ENCODE measurements at places on chromosomes 7 and 10.

GRCh38 chr7:136533732-136534131 lies 334.7 kb upstream of the CHRM2 start:
- DNase-seq, result no peak

GRCh38 chr10:11598712-11599397 lies 12.6 kb downstream of the USP6NL start:
- DNase-seq, result no peak

- DNase-seq, result no peak
These were observed 199.5 kb downstream of the LRRN3 start for GRCh38 chr7:111290419-111290818.

- no peak for DNase-seq
These were observed 12.6 kb upstream of the GRB10 start for GRCh38 chr7:50795253-50795652.

GRCh38 chr10:122688293-122688989 lies 11.2 kb downstream of the C10orf120 start:
- DNase-seq, result no peak

- DNase-seq, result no peak
These were observed 254.2 kb upstream of the AOAH start for GRCh38 chr7:36978461-36978860.

GRCh38 chr10:131858583-131859340 lies 42.0 kb upstream of the PPP2R2D start:
- no peak for DNase-seq

GRCh38 chr10:121921238-121921931 lies 6.4 kb downstream of the ATE1 start:
- DNase-seq, result no peak

DNA sequence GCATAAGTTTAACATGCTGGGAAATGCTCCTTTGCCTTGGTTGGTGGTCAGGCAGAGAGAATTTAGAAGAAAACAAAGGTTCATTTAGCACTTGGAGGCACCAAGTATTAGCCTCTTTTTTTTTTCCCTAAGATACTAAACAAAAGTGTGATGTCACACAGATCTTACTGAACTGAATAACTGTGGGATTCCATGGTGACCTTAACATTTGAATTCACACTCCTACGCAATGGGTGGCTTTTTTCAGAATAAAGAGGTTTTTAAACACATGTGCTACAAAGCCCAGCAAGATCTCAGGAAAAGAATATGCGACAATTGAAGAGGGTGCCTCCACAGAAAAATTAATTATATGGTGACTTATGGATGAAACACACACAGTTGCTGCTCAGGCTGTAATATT lies 133.4 kb upstream of the ABCB5 start:
- no peak for DNase-seq

DNA sequence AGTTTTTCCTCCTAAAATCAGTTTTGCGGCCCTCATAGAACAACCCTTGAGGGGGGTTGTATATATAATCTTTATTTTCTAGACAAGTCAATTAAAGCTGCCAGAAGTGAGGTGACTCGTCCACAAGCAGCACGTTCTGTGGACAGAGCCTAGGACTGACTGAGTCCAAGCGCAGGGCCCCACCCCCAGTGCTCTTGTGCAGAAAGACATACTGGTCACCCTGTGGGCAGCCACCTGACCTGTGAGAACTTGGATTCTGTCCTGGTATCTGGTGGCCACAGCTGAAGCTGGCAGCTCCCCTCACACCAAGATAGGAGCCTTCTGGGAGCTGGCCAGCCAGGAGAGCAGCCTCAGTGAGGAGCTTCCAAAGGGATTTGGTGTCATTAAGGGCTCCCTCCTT lies 89.3 kb downstream of the GRK5 start:
- DNase-seq, result no peak

GRCh38 chr7:66557214-66558200 lies 71.2 kb upstream of the KCTD7 start:
- peak; percentile 74 for DNase-seq

DNA sequence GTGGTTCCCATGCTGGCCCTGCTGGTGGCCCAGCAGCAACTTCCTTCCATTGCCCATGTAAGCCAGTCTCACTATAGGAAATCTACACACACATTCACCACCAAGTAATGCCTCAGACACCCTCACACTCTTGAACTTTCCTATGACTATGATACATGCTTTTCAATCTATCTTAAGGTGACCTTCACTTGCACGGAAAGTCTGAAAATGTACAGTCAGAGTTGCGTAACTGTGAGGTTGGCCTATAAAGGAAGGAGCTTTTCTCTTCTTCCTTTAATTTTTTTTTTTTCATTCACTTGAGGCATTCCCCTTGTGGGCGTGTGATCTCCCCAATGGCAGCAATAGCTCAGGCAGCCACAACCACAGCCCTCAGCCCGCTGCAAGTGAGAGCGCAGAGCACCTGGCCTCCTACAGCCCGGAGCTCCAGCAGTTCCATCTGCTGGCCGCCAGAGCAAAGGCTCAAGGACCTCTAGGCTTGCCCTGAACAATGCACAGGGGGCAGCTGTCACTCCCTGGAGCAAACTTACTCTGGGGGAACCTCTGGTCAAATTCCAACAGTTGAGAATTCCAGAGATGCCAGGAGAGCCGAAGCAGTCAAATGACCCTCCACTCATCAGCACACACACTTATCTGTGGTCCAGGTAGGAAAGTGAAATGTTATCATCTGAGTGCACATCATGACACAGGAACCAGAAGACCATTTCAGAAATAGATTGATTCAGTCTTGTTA lies 123.1 kb upstream of the ADO start:
- DNase-seq, result peak; percentile 72

GRCh38 chr7:41451826-41452225 lies 251.1 kb downstream of the INHBA start:
- no peak for DNase-seq

GRCh38 chr10:99325281-99325680 lies 3.9 kb upstream of the CNNM1 start:
- DNase-seq, result no peak

DNA sequence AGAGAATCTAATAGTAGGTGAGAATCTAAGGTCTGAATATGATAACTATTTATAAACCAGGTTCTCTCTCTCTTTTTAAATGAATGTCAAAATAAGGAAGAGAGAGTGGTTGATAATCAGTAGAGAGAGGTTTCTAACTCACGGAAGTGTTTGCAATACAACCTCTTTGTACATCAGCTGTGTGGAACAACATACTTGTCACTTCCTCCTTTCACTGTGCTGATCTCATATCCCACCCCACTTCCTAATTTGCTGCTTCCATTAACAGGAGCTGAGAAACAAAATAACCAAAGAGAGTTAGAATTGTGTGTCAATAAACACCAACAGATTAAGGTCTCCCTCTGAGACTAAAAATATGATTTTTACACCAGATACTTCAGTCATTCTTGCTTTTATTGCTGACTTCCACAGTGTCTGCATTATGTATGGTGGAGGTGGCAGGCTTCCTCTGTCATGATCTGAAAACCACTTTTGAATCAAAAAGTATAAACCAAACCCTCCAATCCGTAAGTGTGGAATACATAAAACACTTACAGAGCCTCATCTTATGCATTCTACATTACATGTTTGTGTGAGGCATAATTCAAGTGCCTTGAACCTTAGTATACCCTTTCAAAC lies 25.0 kb downstream of the CACUL1 start:
- peak; percentile 43 for DNase-seq

DNA sequence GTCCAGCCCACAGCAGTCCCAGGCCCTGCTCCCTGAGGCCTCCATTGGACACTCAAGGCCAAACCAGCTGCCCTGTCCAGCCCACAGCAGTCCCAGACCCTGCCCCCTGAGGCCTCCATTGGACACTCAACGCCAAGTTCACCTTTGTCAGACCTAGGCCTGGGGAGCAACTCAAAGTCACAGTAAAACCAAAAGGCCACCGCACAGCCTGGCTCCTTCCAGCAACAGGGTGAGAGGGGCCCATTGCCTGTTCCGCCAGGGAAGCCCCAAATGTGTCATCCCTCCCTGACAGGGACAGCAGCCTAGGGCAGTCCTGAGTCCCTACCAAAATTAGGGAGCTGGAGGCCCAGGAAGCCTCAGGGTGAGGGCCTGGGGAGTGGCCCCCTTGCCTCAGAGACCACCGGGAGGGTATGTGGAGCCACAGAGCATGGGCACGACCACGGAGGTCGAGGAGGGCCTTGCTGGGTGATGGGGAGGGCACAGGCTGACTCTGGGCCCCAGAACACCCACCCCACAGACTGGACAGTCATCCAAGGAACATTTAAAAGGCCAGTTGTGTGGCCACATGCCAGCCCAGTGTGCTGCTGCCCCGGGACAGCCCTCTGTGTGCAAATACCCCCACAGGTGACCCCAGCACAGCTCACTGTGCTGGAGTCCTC lies 66.5 kb upstream of the PPP2R2D start:
- DNase-seq, result no peak

DNA sequence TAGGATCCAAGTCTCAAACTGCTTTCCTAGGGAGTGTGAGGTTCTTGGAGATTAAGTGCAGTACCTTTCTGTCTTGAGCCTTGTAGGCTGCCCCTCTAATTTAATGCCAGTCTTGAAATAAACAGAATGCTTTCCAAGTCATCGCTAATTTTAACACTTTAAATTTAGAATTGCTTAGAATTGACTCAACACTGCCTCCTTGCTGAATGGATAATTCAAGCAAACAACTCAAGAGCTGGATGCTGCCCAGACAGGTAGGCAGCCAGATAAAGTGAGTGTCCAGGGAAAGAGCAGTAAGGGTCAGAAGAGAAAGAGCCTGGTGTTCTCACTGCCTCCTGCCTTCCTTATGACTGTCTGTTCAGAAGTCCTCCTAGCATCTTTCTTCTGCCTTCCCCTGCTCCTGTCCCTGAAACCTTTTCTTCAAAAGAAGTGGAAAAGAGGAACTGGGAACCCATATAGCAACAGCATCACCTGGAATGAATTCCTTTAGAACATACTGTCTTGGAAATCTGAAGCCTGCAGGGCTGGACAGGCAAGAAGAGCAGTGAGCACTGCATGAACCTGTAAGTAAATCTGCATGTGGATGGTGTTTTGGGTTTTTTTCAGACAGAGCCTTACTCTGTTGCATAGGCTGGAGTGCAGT lies 3.1 kb upstream of the GOT1 start:
- no peak for DNase-seq

GRCh38 chr10:131310142-131310541 lies 1.4 kb downstream of the TCERG1L start:
- DNase-seq, result no peak

- DNase-seq, result peak; percentile 19
These were observed 16.1 kb upstream of the TAS2R40 start for GRCh38 chr7:143205560-143206293.

GRCh38 chr7:12690041-12690878 lies 2.8 kb downstream of the ARL4A start:
- no peak for DNase-seq

GRCh38 chr10:97590748-97591495 lies 1.4 kb downstream of the C10orf62 start:
- no peak for DNase-seq

- DNase-seq, result peak; percentile 29
These were observed 125.8 kb downstream of the DOCK4 start for GRCh38 chr7:112080441-112080840.

GRCh38 chr10:13787015-13787421 lies 200.3 kb downstream of the PRPF18 start:
- peak; percentile 93 for DNase-seq

GRCh38 chr10:84469470-84469869 lies 141.1 kb downstream of the CCSER2 start:
- no peak for DNase-seq

GRCh38 chr7:33593611-33594010 lies 311.7 kb upstream of the BMPER start:
- DNase-seq, result no peak

- DNase-seq, result no peak
These were observed 164.9 kb downstream of the PARD3 start for GRCh38 chr10:34650156-34650555.

- DNase-seq, result peak; percentile 4
These were observed 509 bp upstream of the ING3 start for GRCh38 chr7:120949998-120950538.

GRCh38 chr7:94512735-94513564 lies 3.3 kb downstream of the CASD1 start:
- DNase-seq, result no peak

GRCh38 chr7:115868369-115868768 lies 162.2 kb downstream of the TFEC start:
- DNase-seq, result no peak

GRCh38 chr7:85165263-85165662 lies 21.6 kb downstream of the SEMA3D start:
- DNase-seq, result no peak

DNA sequence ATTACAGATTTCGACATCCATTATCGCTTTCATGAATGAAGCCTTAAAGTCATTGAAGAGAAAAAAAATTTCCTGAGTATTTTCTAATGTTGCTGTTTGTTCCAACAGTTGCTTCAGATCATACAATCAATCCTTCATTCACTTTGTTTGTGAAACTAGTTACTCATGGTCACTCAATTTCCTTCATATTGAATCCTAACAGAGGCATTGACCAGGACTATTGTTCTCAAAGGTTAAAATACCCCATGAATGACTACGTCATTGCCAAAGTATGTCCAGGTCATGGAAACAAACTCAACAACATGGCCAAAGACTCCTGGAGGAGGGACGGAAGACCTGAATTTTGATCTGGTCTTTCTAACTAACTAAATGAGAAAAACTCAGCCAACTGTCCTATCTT lies 54.0 kb upstream of the ABCB5 start:
- DNase-seq, result no peak

GRCh38 chr10:119531067-119531466 lies 11.5 kb downstream of the RGS10 start:
- DNase-seq, result no peak

GRCh38 chr7:155796381-155797261 lies 15.6 kb downstream of the SHH start:
- peak; percentile 49 for DNase-seq

DNA sequence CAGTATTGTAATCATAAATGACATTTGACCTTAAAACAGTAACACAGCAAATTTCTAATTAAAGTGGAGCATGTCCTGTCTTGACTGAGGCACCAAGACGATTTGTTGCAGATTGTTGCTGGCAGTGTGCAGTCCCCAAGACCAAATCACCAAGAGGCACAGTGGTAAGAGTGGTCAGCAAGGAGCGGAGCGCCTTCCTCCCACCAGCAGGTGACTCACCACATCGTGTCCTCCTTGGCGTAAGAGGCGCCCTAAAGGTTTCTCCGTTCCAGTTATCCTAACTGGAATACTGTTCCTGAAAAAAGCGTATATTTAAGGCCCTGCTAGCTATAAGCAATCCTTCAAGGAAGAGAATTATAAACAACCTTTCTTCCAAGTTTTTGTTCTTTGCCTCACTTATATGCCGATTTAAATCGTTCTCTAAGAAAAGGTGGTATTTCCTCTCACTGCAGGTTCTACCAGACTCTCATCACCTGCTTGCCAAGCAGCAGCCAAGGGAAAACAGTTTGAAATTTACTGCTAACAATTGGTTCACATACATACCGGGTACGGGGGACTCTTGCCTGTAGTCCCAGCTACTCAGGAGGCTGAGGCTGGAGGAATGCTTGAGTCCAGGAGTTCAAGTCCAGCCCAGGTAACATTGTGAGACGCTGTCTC lies 10.7 kb upstream of the REPIN1 start:
- no peak for DNase-seq

DNA sequence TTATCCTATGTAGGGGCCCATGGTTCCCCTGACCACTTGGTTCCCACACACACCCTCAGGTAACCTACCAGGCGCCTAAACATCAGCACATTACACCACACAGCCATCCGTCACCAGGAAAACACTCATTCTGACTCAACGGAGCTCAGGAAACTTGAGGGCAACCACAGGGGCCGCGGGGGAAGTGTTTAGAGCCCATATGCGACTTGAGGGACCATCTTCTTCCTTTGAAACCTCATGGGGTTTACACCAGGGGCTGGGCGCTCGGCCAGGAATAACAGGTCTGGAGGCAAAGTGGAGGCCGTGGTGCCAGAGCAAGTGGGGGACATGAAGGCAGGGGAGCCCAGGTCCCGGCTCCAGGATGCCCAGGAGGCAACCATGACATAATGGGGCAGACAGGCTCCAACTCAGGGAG lies 1.5 kb downstream of the STX1A start:
- DNase-seq, result peak; percentile 75
